ENCODE measurements at places on chromosomes 16 and 17.

DNA sequence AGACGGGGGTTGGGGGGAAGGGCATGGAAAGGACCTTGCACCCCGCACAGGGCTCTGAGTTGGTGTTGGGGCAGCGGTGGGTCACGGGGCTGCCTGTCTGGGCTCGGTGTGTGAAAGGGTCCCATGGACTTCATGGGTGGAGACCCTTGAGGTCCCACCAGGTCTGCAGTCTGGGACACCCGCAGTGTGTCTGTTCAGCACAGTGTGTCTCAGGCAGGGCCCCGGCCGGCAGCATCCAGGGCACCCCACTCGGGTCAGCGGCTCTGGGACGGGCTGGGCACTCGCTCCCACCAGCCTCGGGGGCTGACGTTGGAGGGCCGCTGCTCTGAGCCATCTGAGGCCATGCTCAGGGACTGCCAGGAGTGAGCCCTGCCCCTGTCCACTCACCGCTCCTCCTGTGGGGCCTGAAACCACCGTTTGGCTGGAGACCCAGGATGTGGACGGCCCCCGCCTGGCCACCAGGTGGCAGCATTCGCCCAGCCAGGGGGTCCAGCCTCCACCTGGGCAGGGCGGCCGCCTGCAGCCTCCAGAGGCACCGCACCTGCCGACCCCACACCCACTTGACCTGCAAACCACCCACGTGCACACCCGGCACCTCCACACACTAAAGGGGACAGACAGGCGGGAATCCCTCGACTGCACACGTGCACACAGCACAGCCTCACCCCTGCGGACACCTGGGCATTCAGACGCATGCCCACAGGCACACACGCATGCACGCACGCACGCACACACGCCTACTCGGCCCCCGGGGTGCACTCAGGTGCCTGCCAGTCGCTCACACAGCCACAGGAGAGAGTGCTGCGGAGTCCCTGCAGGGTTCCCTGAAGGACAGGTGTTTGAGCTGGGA, 10.1 kb upstream of the ZFPM1 start:
- DNase-seq = peak; percentile 88

DNA sequence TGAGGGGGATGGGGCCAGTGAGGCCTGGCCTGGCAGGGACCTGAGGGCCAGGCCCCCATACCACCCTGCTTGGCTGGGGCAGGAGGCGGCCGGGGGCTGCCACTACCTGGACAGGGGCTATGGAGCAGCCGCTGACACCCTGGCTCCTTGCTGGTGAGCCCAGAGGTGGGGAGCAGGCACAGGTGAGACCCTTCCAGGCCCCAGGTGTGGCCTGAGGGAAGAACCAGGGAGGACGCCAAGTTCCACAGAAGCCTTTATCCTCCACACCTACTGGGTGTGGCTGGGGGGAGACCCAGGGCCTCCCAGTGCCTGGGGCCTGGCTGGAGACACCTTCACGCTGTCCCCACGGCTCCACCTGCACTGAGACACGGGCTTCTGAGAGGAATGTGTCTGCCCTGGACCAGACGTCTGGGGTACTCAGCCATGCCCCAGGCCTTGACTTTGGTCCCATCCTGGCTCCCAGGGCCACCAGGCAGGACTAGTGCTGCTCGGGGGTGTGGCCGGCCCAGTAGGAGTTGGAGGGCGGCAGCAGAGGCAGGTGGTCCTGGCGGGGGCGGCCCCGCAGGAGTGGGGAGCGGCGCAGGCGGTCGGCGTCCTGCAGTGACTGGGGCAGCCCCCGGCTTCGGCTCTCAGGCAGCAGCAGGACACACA, 4.7 kb downstream of the SLC22A31 start:
- DNase-seq = no peak

DNA sequence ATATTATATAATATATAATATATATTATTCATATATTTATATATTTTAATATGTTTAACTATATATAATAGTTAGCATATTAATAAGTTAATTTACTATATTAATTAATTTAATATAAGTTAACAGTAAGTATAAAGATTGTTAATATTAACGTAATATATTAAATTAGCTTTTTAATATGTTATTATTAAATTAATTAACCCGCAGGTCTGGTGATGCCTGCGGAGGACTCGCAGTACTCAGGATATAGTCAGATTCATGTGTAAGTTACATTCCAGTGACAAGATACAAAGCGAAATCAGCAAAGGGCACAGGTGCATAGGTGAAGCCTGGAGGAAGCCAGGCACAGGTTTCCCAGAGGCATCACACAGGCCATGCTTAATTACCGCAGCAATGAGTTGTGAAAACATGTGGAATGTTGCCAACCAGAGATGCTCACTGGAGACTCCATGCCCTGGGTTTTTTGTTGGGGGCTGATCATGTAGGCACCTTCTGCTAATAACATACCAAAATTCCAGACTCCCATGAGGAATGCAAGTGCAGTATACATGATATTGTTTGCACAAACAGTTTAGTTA, 130.4 kb upstream of the MPHOSPH6 start:
- no peak for DNase-seq

DNA sequence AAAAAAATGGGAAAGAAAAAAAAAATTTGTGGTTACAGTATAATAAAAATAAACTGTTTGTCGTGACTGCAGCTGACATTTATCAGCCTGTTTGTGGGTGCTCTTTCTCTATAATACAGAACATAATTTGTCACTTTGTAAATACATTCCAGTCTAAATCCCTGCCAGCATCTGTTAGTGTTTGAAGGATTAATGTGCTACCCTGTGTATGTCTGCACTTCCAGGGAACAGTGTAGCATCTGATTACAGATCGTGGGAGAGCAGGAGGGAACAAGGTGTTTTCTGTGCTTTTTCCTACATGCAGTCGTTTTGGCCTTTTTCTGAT, 265.1 kb downstream of the WWOX start:
- no peak for DNase-seq

DNA sequence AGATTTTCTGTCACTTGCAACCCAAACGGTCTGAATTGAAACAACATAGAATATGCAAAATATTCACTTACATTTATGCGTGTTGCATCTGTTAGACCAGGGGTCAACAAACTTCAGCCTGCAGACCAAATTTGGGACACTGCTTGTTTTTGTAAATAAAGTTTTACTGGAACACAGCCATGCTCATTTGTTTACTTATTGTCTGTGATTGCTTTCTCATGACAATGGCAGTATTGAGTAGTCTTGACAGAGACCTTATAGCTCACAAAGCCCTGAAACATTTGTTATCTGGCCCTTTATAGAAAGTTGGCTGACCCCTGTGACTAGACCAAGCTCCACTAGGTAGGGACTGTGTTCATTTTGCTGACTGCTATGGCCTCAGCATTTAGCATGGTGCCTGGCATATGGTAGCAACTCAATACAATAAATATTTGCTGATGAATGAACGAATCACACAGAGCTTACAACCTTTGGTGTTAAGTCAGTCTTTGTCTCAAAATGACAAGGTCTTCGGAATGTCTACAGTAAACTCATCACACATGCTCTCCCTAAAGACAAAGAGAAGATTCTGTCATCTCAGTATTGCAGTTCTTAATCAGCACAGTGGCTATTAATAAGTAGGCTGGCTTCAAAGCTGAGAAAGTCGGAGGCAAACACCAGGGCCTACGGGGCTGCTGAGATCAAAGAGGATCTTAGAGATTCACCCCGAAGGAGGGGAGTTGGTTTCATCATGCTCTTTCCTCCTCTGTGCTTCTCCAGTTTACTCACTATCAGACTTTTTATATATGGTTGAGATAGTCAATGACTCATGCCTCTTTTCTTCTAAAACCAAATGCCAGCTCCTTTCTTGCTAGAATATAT, 95.2 kb upstream of the AXIN2 start:
- DNase-seq = no peak

DNA sequence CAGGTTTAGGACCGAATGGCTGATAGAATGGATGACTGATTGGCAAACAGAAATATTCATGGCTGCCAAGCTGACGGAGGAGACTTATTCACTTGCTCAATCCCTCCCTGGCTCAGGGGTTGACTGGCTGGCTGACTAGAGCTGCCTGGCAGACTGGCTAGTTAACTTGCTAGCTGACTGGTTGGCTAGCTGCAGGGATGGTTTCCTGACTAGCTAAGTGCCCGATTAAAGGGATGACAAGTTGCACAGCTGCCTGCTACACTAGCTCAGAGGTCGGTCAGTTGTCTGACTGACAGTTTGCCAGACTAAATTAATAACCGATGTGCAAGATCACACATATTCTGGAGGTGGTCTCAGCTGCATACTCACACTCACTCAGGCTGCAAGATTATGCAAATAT, 1208.4 kb upstream of the CDH8 start:
- DNase-seq = no peak

DNA sequence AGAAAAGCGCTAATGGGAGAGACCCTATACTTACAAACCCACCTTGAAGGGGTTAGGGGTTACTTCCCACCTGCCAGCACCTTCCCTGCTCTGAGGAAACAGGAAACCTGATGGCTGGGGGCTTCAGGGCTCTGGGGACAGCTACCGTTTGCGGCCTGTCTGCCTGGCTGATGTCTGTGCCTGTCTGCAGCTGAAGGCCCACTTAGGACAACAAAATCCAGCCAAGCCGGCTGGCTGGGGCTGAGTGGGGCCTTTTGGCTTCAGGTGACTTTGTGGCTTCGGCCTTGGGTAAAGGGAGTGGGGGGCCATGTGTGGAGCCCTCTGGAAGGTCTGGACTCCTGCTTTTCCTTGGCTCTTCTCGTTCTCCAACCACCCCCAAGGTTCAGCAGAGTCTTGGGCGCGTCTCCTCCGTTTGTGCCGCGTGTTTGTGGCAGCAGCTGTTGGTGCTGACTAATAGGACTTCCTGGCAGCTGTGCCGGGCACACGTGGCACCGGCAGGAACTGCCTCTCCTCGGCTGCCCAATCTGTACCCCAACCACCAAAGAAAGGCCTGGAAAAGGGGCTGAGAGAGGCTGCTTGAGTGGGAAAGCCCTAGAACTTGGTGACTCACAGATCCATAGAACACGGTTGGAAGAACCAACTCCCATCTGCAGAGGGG, 186.7 kb downstream of the MSI2 start:
- DNase-seq = no peak

- no peak for DNase-seq
Observed at GRCh38 chr17:76046064-76046463, 19.0 kb upstream of the EVPL start.

DNA sequence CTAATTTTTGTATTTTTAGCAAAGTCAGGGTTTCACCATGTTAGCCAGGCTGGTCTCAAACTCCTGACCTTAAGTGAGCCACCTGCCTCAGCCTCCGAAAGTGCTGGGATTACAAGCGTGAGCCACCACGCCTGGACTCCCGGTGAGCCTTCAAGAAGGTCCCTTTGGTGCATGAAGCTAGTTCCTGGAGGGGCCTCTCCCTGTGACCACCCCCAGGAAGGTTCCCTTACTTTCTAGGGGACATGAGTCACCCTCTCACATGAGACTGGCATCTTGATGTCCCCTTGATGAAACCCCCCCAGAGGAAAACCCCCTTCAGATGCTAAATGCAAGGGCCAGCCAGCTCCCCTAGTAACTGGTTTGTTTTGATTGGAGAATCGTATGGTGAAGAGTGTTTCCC, 12.8 kb downstream of the CARHSP1 start:
- no peak for DNase-seq

GRCh38 chr17:49148171-49148570, 15.6 kb downstream of the B4GALNT2 start:
- DNase-seq = no peak

GRCh38 chr17:27755706-27756466, 44.4 kb downstream of the NOS2 start:
- DNase-seq = no peak

- no peak for DNase-seq
Observed at GRCh38 chr16:85991425-85991824, 92.5 kb downstream of the IRF8 start.

- peak; percentile 33 for DNase-seq
Observed at GRCh38 chr17:58332778-58333735, 4.5 kb upstream of the TSPOAP1 start.

DNA sequence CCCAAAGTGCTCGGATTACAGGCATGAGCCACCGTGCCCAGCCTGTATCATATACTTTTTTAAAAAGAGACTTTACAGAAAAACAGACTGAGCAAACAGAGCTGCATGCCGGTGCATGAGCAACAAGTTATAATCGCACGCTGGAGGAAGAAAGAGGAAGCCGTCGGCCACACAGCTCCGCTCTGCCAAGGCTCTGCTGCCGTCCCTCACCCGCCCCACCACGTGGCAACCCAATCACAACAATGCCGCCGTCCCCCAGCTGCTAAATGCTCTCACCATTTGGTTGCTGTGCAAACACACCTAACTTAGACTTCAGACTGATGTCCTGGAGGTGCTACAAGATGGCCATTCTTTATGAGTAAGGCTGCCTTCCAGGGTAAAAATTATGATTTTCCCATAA, 83.5 kb downstream of the ADCY9 start:
- peak; percentile 46 for DNase-seq

- DNase-seq = no peak
Observed at GRCh38 chr16:56858374-56858773, 6.6 kb upstream of the SLC12A3 start.

- DNase-seq = no peak
Observed at GRCh38 chr17:75340631-75341030, 51.4 kb upstream of the SLC25A19 start.

GRCh38 chr17:58811290-58811689, 55.6 kb downstream of the PPM1E start:
- DNase-seq = no peak

GRCh38 chr17:18261659-18262058, 1.2 kb downstream of the MIEF2 start:
- DNase-seq = no peak

GRCh38 chr16:65793781-65794180, 572.7 kb upstream of the CDH5 start:
- no peak for DNase-seq

- DNase-seq = no peak
Observed at GRCh38 chr16:89152831-89153700, 18.5 kb upstream of the CDH15 start.

GRCh38 chr17:29949696-29950095, 8.3 kb downstream of the EFCAB5 start:
- no peak for DNase-seq

- no peak for DNase-seq
Observed at GRCh38 chr17:27582696-27583095, 48.3 kb upstream of the LGALS9 start.

DNA sequence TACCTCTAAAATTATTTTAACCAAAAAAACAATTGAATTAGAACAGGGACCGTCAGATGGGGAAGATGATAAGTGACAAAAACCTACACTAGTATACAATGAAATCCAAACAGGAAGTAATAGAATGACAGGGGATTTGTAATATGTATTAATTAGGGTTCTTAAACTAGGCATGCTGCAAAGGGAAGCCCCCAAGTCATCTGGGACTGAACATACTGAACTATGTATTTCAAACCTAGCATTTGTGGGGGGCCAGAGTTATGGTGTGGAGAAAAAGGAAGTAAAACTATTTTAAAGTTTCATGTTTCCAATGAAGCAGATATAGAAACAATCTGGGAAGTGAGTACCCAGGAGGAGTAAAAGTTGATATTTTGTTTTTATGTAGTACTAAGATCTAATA, 133.2 kb upstream of the HS3ST3A1 start:
- no peak for DNase-seq

- DNase-seq = no peak
Observed at GRCh38 chr17:41686281-41686680, 2.4 kb upstream of the EIF1 start.

DNA sequence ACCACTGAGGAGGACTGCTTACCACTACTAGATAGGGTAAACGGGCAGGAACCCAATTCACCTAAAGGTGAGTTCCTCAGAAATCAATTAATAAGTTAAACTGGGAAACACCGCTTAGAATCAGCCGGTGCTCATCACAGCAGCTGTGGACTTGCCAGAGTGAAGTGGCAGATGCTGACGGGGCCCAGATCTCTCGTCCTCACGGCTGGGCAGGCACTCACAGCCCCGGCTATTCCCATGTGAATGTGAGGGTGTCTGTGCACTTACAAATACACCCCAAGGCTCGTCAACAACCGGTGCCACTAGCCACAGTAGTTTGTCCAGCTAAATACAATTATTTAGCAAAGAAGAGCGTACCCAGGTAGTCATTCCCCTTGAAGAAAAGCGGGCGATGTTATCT, 29.7 kb downstream of the MBTPS1 start:
- no peak for DNase-seq
